ENCODE measurements at places on chromosomes 6 and 20. TPM values are rescaled to one million over a fixed set of nuclear protein-coding genes. Genes with fewer than 3 reads are reported as not detected.

Gene CASP8AP2
- total RNA-seq = 24.3 TPM

DNA sequence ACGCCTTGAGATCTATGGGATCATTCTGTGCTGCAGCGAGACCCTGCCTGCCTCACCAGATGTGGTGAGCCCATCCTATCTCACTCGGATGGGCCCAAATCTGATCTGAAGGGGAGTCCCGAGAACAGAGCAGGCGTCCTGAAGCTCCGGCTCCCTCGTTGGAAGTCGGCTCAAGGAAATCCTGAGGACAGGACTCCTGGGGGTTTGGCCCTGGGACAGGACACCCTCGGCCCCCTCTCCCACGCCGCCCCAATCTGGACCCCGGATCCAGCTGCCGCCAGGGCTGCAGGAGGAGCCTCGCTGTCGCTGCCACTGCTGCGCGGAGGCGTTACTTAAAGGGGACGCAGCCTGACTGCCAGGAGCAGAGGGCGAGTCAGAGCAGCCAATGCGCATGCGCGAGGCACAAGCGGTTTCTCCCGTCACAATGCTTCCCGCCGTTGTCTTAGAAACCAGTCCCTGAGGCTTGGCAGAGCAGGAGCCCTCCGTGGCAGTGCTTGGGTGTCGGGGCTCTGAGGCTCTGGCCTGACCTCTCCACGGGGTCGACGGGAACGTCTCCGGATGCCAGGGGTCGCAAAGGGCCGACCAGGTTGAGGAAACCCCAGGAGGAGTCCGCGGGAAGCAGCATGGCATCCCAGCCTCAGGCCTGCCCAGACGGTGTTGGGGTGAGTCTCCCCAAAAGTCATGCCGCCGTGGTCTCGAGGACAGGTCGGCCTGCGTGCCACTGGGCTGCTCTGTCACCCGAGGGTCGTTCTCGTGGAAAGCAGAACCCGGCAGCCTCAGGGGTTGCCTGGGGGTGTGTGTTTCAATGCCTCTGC is 1567.8 kb upstream of the DEFB115 start:
- no peak for DNase-seq

Gene SNRPB
- total RNA-seq = 208 TPM

GRCh38 chr6:27897580-27898206 is 14.5 kb downstream of the OR2B2 start:
- no peak for DNase-seq

Gene SLC17A2
- total RNA-seq = not detected

Gene RPRD1B
- 61.8 TPM for total RNA-seq

- DNase-seq = peak; percentile 36
These were observed 159.3 kb downstream of the NFATC2 start for GRCh38 chr20:51382986-51383821.

DNA sequence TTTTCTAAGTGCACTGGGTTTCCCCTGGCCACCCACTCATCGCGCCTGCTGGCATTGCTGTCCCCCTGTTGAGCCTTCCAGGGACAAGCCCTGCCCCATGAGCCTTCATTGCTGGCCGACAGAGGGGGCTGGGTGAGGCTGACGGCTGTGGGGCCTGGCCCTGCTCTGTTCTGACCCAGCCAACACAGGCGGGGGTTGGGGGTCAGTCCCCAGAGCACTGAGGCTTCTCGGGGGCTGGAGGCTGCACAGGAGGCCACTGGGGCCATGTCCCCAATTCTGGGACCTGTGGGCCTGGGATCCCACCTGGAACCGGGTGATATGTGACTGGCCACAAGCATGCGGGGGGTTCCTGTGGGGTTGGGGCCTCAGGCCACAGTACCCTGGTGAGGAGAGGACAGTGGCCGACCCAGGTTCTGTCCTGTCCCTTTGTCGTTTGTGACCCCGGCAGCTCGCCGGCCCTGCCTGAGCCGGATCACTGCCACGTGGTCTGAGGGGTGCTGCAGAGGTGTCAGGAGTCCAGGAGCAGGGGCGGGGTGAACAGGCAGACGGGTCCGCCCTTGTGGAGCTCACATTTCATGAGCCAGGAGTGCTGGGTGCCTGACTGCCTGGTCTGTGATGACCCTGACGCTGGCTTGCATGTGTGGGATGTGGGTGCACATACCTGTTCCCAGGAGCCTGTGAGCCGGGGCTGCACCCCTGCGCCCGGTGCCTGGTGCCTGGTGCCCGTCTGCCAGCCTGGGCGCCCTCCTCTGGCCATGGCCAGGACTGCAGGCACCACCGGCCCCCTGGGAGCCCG is 2.1 kb upstream of the COL20A1 start:
- peak; percentile 83 for DNase-seq

DNA sequence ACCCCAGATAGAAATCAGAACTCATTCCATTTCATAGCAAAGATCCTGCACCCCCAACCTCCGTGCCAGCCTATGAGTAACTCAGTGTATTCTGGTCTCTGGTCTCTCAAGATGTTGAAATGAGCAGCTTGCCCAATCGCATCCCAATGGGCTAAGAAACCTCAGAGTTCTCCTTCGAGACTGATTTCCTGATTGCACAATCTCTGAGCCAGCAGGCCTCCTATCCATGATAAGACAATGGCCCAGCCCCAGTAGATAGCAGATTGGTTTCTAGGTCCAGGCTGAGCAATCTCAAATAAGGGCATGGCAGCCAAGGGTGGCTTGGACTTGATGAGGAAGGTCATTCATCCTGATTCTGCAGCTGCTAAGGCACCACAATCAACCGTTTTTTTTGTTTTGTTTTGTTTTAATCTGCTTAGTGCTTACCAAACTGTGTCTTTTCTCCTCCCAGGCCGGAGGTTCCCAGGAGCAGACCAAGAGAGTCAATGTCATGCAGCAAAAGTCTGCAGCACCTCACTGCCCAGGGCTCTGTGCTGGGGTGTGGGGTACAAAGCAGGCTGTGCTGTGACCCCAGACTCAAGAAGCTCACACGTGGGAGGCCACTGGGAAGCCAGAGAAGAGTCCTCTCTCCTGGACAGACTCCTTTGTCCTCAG is 125.1 kb upstream of the NXT1 start:
- DNase-seq = no peak

GRCh38 chr6:132888701-132889100 is 74.3 kb downstream of the RPS12 start:
- no peak for DNase-seq

DNA sequence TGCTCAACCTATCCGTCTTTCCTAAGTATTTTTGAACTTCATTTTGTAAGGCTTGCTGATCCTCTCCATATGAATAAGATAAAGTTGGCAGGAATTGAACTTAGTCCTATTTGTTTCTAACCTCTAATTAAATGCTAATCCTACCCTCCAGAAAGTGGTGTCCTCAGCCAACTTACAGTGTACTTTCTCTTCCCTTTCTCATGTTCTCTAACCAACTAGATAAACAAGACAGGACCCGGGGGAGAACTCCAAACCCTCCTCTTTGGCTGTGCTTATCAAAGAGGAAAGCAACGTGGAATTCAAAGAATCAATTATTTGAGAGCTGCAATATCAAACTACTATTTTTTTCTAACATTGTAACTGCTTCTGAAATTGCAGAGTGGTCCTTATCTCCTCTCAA is 56.5 kb upstream of the NRSN1 start:
- no peak for DNase-seq

DNA sequence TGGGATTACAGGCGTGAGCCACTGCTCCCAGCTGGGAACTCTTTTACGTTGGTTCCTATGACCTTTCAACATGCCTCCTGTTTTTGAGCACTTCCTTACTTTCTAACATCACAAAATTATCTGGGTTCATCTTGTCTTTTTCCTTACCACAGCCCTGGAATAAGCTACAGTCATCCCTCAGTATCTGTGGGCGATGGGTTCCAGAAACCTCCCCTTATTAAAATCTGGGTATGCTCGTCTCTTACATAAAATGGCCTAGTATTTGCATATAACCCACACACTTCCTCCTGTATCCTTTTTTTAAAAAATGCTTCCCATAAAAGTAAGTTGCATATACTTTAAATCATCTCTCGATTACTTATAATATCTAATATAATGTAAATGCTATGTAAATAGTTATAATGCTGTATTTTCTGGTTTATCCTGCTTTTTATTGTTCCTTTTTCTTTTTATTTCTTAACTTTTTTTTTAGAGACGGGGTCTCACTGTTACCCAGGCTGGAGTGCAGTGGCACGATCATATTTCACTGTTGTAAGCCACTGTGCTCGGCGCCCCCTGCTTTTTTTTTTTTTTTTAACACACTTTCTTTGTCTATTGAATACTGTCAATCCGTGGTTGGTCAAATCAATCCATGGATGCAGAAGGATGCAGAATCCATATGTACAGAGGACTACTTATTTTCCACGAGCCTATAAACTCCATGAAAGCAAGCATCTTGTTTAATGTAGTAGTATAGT is 9.2 kb downstream of the RPF2 start:
- no peak for DNase-seq

GRCh38 chr6:162124710-162125435 is 602.7 kb downstream of the PRKN start:
- DNase-seq = no peak

All from Calu3 (cell line).